EL (cell line): ENCODE measurements at places on chromosomes 6 and 20.

DNA sequence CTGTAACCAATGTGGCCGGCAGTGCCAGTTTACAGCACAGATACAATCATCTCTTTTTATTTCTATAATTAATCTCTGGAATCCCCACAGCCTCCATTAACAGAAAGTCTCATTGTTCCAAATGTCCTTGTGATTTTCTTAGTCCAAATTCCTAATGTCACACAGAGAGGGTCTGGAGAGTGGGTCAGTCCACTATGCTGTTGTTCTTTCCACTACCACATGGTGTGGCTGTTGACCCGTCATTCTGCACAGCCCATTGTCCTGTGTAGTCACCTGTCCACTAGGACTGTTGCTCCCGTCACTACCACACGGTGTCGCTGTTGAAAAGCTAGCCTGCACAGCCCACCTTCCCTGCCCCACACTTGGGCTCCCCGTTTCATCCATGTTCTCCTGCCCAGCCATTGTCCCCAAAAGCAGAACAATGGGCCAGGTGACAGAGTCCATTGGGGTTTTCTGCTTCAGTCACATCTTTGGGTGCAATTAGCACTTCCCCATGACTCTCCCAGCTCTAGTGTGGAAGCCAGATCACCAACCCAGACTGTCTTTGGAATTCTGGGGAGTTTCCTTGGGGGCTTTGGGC, 8.6 kb upstream of the LBP start:
- DNase-seq = peak; percentile 47

DNA sequence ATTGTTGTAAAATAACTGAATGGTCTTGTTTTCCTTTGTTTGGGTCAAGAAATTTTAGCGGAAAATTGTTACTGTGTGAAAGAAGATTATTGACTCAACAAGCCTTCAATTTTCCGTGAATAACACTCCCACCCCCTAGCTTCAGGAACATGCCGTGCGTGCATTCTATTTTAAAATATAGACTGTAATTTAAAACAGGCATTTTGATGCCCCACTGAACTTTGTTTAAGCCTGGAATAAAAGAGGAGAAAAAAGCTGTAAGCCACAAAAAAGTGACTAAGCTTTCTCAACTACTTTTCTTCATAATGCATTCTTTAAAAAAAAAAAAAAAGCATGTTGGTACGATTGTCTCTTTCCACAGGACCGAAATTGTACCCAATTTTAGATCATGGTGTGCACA, 166.0 kb downstream of the ARID1B start:
- DNase-seq = no peak

GRCh38 chr20:12411246-12411940, 493.7 kb downstream of the BTBD3 start:
- no peak for DNase-seq

GRCh38 chr6:74269600-74269858, 573.5 kb downstream of the CD109 start:
- DNase-seq = no peak

GRCh38 chr6:124661097-124661661, 301.1 kb upstream of the RNF217 start:
- no peak for DNase-seq

GRCh38 chr6:4928426-4928825, 75.4 kb downstream of the RPP40 start:
- DNase-seq = peak; percentile 71

- DNase-seq = no peak
Measured at GRCh38 chr20:39904476-39905112, 784.4 kb downstream of the MAFB start.

DNA sequence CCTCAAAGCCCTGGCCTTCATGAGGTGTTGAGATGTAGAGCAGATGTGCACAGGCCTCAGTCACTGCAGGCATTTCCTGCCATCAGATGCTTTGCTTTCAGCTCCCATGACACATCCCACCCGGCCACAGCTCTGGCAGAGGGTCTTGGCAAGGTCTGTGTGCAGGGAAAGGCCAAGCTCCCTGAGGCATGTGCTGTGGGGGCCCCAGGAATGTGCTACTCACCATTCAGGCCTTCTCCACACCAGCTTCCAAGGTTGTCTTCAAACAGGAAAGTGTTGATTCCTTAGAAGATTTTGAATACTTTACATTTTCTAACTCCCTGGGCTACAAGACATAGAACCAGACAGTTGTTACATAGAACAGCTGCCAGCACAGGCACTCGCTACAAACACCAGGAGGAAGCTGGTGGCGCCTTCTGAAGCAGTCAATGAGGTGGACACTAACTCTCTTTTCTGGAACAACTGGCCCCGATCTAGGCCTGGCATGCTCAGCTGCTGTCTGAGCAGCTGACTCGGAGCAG, 27.8 kb downstream of the CASS4 start:
- peak; percentile 100 for DNase-seq

- DNase-seq = no peak
Measured at GRCh38 chr20:59832406-59833363, 100.8 kb downstream of the SYCP2 start.

DNA sequence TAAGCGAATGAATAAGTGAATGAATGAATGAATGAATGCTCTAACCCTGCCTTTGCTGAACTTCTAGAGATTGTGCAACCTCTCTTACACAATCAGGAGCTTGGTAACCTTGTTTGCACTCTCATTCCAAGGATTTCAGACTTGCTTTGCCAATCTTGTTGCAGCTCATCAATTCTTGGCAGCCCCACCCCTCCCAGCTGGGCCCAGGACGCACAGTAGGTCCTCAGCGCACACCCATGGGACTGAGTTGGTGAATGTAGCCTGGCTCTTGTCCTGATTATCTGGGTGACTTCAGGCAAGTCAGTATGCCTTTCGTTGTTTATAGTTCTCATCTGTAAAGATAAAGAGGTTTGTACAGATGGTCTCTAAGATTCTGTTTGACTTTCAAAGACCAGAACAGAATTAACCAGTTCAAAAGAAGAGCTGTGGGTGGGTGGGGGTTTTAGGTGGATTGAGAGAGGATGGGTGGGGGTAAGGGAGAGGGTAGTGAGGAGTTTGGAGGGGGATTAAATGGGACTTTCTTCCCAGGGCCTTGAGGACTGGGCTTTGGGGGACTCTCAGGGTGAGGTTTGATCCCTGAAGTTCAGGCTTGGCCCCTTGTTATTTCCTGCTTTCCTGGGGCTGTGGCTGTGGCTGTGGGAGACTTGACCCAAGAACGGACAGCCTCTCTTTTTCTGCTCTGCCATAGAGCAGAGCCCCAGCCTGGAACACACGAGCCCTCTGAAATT, 33.2 kb downstream of the VEGFA start:
- DNase-seq = no peak

DNA sequence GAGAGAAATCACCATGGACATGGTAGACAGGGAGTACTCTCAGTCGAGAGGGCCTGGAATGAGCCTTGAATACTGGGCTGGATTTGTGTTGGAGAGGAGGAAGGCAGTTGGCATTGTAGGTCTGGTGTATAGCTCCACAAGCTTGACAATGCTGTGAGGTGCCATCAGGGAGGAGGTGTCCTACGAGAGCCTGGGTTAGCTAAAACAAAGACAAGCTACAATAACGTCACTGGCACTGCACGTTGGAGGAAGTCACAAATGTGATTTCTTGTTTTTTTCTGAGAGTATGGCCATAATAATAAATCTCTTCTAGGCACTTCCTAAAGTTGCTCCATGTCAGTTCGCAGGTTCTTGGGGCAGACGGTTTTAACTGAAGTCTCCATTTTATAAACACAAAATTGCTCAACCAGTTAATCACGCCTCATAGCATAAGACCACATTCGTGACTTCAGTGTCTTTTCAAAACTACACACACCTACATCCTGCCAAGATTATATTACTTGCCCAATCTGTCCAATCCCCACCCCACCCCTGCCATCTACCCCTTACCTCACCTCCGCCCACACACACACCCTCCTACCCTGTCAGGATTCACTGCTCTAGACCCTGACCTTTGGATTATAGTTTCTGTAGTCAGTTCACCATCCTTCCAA, 4.4 kb upstream of the HLA-DMB start:
- no peak for DNase-seq

DNA sequence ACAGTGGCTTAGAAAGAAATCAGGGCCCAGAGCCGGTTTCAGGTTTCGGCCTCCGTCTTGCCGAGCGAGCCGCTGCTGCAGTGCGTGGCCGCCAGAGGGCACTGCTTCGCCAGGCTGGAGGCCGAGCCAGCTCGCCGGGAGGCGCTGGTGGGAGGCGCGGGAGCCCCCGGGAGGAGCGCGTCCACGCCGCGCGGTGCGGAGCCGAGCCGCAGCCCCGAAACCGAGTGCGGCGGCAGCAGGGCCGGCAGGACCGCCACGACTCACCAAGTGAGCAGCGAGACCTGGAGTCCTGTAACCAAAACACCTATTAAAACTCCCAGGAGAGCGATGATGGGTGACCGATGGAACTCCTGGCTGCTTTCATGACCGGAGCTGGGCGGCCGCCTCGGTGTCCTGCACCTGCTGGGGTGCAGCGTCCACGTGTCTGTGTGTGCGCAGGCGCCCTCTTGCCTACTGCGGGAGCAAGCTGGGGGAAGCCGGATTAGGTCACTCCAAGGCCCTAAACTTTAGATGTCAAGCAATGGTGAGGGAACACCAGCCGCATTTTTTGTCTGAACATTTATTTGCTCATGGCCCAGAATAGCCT, 186.9 kb upstream of the UST start:
- DNase-seq = peak; percentile 67

GRCh38 chr6:10808376-10808775, 30.0 kb downstream of the MAK start:
- no peak for DNase-seq

DNA sequence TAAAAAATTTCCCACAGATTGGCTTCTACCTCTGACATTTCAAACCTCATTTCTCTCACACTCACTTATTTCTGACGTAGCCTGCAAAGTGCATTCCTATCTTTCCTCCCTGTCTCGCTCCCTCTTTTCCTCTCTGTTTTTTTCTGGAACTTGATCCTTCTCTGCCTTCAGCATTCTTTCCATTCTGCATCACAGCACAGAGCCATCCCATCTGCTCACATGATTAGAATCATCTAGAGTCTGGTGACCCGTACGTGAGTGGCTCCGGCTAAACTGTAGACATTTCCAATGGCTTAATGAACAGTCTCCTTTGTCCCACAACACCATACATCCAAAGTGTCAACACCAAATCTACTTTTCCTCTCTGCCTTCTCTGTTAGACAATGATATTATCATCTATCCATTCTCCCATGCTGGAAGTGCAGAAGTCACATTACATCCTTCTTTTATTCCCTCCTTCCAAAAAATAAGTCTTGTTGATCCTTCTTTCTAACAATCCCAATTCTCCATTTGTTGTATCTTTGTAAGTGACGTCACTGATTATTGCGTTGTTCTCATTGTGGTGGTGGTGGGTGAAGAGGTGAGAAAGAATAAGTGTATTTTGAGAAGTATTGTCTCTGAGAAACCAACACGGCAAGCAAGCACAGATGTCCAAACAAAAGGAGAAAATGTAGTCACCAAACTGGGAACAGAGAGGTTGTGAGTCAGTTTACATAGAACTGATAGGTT, 41.6 kb downstream of the OPRM1 start:
- DNase-seq = no peak

- no peak for DNase-seq
Measured at GRCh38 chr6:74114428-74114827, 418.4 kb downstream of the CD109 start.

GRCh38 chr20:23918101-23918862, 38.7 kb upstream of the CST5 start:
- no peak for DNase-seq

GRCh38 chr6:33888183-33888582, 84.4 kb upstream of the MLN start:
- no peak for DNase-seq

- no peak for DNase-seq
Measured at GRCh38 chr6:31345026-31345730, 11.8 kb downstream of the HLA-B start.

GRCh38 chr6:94272327-94272726, 853.0 kb upstream of the EPHA7 start:
- no peak for DNase-seq

DNA sequence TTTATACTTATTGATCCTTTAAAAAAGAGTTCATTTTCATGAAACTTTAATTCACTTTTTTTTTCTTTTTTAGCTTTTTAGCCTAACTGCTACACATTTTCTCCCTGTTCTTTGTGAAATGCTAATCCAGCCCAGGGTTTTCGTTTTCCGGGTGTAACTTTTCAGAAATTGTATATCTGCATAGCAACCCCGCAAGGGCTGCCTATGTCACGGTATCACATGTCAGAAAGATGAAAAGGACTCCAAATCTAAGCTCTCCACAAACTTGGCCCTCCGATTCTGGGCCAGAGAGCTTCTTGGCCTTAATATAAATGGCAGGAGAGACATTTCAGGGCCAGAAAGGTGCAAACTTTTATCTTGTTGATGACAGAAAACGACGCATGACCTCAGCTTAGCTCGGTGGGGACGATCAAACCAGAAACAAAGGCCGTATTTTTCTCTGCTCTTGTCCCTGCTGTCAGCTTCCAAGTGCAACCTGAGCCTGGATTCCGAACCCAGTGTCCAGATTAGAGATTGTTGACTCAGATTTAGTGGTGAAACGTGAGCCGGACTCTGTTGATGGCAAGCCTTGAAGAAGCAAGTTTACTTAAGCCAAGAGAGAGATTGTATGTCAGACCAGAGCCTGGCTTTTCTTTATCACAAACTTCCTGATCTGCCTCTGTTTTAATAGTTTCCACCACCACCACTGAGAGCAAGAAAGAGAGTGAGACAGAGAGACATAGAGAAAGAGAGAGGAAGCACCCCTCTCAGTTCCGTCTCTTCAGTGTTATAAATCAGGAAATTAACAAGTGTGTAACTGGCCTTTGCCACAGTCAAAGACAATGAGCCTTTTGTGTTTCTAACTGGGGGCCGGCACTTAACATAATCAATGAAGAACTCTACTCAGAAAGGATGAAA, 157.8 kb downstream of the SCML4 start:
- DNase-seq = no peak

DNA sequence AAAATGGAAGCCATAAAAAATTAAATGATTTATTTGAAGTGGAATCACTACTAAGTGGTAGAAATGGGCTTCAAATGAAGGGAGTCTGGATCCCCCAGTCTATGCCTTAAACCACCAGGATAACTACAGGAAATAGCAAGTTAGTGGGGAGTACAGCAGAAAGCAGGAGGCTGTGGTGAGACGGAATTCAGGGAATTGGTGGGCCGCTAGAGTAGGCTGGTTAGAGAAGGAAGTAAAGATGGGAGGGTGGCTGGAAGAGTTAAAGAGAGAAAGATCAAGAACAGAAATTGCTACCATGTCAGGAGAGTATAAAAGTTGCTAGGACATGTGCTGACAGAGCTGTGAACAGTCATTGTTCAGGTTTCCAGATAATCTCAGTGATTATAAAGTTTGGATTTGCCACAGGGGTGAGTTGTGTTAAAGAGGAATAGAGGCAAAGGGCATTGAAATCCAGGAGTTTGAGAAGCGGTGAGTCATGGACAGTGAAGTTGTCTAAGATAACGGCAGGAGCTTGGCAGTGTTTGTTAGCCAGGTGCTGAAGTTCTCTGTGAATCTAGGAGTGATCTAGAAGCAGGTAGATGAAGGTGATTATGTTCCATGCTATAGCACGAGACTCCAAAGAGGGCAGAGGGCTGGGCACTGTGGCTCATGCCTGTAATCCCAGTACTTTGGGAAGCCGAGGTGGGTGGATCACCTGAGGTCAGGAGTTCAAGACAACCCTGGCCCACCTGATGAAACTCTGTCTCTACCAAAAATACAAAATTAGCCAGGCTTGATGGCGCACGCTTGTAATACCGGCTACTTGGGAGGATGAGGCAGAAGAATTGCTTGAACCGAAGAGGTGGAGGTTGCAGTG, 13.7 kb upstream of the HINT3 start:
- DNase-seq = peak; percentile 31
